Right atrium auricular region (tissue), 2 donors: ENCODE measurements at places on chromosomes 1 and 21. TPM values are rescaled to one million over a fixed set of nuclear protein-coding genes. Genes with fewer than 3 reads are reported as not detected.

DNA sequence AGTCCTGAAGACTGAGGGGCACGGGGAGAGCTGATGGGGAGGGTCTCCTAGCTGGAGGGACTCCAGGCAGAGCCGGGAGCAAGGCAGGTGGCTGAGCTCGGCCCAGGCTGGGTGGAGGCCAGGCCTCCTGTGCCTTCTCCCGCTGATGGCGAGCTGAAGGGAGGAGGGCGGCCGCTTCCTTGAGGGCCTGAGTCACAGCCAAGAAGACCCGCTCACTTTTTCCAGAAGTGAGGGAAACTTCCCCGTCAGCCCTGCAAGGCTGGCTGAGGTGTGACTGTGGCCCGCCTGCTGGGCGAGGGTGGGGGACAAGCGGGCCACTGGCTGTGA is 1.7 kb upstream of the VWA1 start:
- peak; percentile 71 for DNase-seq

GRCh38 chr1:44798481-44799365 is 1.5 kb upstream of the PLK3 start:
- DNase-seq: no peak

- DNase-seq: no peak
Observed at GRCh38 chr1:35062518-35063196, 16.5 kb upstream of the ZMYM1 start.

- DNase-seq: no peak
Observed at GRCh38 chr1:145701306-145701862, 5.8 kb downstream of the PDZK1 start.

DNA sequence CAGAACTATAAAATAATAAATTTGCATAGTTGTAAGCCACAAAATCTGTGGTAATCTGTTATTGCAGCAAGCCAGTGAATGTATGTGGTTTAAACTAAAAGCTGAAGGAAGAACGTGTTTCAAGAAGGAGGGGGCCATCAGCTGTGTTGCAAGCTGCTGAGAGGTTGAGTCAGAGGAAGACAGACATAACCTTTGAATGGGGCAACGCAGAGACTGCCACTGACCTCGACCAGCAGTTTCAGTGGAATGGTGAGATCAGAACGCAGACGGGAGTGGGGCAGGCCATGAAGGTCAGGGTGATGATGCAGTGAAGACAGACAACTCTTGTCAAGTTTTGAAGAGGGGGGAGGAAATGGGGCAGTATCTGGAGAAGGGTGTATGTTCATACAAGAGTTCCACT is 23.2 kb upstream of the QSOX1 start:
- DNase-seq: no peak

DNA sequence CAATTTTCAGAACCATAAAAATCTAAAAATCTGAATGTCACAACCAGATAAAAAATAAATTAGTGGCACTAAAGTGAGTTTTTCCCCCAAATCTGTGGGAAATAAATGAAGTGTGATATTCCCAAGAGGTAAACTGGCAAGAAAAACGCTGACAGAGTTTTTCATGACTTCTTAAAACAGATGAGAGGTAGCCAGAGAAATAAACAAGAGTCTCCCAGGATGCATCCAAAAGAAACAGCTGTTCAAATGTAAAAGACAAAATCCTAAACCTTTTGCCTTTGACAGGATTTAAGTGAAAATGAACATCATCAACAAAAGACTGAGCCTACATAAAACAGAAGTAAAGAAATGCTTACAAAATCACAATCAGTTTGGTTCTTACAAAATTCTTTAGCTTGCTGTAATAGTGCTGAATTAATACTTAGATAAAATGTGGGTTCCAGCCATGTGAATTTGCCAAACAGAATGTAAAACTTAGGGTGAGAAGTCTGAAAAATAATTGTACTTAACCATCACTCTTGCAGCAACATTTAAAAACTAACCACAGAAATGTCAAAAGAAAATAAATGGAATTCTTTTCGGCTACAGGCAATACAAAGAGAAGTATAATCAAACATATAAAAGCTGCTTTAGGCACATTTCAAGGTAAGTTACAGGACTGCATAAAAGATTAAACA is 133.6 kb downstream of the EIF4G3 start:
- no peak for DNase-seq

GRCh38 chr1:55352080-55352810 is 137.1 kb upstream of the USP24 start:
- DNase-seq: no peak

Gene RC3H1
- 14.6 TPM for total RNA-seq

DNA sequence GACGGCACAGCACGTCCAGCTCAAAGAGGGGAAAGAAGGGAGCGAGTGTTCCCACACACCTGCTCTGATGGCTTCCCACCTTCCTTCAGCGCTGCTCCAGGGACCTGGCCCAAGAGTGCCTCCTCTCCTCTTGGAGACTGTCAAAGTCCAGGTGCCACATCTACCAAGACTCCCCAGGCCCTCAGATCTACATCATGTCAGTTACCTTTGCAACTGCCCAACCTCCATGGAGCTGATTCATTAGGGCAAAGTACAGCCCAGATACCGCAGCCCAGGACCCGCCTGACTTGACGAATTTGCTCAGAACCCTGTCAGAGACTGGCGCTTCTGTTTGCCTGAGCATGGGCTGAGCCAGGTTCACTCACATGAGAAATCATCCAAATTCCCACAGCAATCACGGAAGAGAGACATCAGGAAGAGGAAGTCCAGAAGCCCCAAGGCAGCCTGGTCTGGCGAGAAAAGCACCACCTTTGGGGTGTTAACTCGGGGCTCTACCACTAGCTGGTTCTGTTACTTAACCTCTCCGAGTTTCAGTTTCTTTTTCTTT is at the start of gene SEC16B:
Gene SEC16B, minus strand, starts transcription at position 234 of the 547 bp plus-strand sequence. CDS start 2,077 bp downstream, outside the sequence.
- DNase-seq: no peak

- DNase-seq: no peak
Observed at GRCh38 chr21:31334648-31335121, 9.4 kb downstream of the TIAM1 start.

Gene AMY2A
- total RNA-seq: not detected

Gene CLIC6
- total RNA-seq: 5.1 TPM

Gene CORT
- total RNA-seq: not detected

DNA sequence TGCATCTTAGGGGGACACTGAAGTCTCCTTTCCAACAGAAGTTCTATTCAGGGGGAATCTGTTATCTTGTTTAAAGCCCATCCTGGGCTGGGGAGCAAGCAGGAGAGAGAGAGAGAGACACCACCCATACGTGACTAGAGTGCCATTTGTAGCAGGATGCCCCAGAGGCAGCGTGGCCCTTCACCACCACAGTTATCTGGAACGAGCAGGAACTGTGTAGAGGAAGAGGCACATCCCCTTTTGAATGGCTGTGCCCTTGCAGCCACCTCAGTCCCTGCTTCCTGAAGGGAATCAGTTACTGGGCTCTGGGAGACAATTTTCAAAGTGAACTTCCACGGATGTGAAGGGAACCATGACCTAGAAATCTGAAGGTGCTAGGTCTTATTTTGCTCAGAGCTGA is 19.4 kb upstream of the LAMTOR5 start:
- DNase-seq: no peak
